ENCODE measurements at places on chromosomes 5 and 9.

DNA sequence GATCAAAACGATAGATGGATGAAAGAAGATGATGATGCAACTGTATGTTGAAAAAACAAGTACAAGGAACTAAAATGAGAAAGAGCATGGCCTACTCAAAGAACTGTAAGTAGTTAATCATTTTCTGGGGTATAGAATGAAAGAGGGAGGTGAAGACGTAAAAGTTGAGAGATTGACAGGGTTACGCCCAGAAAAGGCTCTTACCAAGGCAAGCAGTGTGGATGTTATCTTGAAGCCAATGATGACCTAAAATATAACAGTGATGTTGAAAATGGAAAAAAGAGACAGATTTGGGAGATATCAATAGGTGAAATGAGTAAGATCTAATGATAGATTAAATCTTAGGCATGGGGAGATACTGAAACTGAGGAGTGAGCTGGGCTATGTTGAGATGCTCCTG is 80.4 kb upstream of the GNAQ start:
- no peak for DNase-seq

GRCh38 chr5:1089621-1090040 is 22.2 kb downstream of the SLC12A7 start:
- no peak for DNase-seq

- DNase-seq, result peak; percentile 74
Observed at GRCh38 chr5:164203581-164204225, 698.3 kb downstream of the MAT2B start.

- peak; percentile 73 for DNase-seq
Observed at GRCh38 chr9:130186839-130187522, 14.8 kb downstream of the NCS1 start.

All from bronchial epithelial cell (primary cell).